Aorta (tissue), 5 donors: ENCODE measurements at places on chromosomes 7 and 10. TPM values are rescaled to one million over a fixed set of nuclear protein-coding genes. Genes with fewer than 3 reads are reported as not detected.
A peak's percentile ranks its signal among the peaks of the same experiment; 100 is the strongest.

Gene FAM237B
- total RNA-seq: not detected

DNA sequence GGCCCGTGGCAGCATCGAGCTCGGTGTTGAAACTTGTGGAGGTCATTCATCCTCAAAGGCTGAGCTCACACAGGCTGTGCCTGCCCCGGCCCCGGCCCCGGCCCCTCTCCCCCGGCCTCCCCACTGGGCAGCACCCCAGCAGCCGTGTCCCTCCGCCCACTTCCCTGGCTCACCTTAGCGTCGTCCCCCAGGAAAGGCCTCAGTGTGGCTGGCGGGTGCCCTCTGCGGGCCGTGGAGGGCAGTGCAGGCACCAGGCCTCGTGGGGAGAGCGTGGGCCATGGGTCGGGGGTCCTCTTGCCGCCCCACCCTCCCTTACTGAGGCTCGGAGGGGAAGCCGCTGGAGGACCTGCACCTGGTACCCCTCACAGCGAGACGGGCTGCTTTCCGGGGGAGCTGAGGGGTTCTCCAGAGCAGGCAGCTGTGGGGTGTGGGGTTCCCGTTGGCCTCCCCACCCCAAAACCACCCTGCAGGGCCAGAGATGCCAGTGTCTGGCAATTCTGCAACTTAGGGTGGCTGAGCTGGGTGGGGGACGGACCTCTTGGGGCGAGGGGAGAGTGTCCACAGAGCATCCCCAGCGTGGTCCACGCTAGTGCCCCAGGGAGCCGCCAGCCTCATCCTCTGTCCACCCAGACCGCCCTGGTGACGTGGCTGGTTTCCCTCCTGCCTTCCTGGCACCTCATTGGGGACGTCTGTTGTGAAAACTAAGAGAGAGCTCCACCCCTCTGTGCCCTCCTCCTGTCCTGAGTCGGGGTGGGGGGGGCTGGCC, 44.2 kb upstream of the DPYSL4 start:
- peak; percentile 53 for DNase-seq

GRCh38 chr7:80385508-80385907, 126.4 kb downstream of the GNAT3 start:
- no peak for DNase-seq

- no peak for DNase-seq
Measured at GRCh38 chr10:6654571-6654970, 74.5 kb upstream of the PRKCQ start.

DNA sequence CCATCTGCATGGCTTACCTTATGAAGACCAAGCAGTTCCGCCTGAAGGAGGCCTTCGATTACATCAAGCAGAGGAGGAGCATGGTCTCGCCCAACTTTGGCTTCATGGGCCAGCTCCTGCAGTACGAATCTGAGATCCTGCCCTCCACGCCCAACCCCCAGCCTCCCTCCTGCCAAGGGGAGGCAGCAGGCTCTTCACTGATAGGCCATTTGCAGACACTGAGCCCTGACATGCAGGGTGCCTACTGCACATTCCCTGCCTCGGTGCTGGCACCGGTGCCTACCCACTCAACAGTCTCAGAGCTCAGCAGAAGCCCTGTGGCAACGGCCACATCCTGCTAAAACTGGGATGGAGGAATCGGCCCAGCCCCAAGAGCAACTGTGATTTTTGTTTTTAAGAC, 12.4 kb downstream of the DUSP5 start:
- peak; percentile 39 for DNase-seq

DNA sequence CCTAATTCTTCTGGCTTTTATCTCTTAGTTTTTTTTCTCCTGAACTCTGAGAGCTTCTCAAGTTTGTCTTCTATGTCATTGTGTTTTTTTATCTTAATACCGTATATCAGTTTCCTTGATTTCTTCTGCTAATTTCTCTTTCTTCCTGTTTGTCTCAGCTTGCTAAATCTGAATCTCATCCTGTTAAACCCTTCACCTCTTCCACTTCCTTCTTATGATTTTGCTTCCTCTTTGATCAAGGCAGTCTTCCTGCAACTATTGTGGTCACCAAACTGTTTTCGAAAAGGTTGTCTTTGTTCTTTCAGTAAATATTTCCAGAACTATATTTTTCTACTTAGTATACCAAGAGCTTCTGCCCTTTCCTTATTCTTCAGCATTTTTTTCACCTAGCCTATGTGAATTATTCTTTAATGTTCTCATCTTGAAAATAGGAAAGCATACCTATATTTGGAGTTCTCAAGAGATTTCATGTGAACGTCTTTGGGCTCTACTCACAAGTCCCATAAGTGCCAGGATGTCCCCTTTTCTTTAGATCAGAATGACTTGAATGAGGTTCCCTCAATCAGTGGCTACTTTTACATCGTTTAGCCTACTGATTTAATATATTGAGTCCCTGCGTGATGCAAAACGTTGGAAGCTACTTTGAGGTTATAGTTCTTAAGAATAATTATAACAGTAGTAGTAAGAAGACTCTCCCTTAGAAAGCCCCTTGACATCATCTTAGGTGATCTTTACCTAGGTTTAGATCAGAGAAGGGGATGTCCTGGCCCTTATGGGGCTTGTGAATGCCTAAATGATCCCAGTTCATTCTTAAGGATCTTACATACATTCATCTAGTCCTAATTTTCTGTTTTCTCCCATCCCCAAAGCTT, 415.4 kb upstream of the AUTS2 start:
- DNase-seq: no peak

DNA sequence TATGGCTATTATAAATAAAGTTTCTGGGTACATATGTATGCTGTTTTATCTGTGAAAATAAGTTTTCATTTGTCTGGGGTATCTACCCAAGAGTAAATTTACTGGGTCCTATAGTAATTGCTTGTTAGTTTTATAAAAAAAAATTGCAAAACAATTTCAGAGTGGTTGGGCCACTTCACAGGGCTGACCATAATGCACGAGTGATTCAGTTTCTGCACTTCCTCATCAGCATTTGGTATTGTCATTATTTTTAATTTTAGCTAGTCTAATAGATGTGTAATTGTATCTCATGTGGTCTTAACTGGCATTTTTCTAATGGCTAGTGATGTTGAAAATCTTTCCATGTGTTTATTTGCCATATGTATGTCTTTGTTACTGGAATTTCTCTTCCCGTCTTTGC, 452.4 kb upstream of the AKR1E2 start:
- no peak for DNase-seq

DNA sequence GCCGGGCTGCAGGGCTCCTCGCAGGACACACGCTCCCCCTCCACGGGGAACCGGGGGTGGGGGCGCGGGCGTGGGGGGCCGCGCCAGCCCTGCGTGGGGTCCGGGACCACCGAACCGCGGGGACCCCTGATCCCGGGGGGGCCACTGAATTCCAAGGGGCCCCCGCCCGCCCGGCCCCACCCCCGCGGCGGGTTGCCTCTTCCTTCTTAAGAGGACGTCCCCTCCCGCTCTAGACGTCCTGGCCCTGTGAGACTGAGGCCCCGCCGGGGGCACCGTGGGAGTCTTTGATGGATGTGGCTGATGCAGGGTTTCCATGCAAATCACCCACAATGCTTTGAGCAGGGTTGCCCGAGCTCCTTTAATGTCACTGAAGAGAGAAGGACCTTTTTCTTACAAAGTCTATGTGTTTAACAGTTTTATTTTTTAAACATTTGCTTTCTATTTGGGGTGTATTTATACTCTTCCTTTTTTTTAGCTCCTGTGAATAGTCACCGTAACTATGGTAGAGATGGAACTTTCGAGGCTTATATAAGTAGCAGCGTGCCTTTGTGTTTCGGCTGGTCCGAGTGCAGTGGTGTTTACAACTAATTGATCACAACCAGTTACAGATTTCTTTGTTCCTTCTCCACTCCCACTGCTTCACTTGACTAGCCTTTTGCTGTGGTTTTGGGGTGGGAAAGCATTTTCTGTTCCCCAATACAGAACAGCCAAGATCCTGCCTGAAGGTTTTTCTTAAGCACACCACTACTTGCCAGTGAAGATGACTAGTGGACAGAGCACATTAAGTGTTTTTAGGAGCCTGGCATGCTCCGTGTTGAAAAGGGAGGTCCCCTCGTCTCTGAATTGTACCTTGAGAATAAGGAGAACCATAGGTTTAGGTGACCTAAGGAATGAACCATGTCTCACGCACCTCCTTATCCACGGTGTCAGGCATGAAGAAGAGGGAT, 44.8 kb downstream of the PDIA4 start:
- DNase-seq: peak; percentile 67

GRCh38 chr7:1931256-1931950, 261.3 kb downstream of the ELFN1 start:
- no peak for DNase-seq

- DNase-seq: no peak
Measured at GRCh38 chr10:119942973-119943372, 50.4 kb downstream of the SEC23IP start.

- no peak for DNase-seq
Measured at GRCh38 chr7:31466036-31466435, 47.9 kb upstream of the ITPRID1 start.

DNA sequence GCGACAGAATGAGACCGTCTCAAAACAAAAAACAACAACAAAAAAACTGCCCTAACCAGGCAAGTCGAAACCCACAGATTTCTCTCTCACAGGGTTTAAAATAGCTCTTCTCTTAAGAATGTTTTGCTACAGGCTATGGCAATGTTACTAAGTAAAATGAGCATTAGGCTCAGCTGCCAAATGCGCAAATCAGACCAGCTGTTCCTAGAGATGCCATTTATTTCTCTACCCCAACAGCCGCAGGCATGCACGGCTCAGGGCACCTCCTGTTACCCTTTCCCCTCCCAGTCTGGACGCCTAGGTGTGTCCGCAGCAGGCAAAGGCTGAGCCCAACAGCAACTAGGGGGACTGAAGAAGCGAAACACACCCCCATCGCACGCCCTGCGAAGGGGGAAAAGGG, 168.3 kb upstream of the MBL2 start:
- DNase-seq: no peak

DNA sequence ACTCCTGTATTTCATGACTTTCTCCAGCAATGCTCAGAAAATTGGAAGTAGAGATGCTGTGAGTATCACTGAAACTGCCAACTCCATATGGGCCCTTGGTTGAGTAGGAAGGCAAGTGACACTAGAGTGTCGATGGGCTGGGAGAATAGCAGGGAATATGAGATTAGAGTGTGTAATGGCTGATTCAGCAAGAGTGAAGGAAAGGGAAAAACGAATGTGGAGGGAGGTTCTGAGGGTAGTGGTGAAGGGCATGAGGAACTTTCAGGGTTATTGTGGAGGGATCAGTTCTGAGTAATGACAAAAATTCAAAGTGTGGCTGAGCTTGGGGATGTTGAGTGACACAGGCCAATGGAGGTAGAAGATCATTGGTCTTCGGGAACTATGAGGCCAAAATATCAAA, 49.0 kb upstream of the PCGF5 start:
- DNase-seq: no peak

DNA sequence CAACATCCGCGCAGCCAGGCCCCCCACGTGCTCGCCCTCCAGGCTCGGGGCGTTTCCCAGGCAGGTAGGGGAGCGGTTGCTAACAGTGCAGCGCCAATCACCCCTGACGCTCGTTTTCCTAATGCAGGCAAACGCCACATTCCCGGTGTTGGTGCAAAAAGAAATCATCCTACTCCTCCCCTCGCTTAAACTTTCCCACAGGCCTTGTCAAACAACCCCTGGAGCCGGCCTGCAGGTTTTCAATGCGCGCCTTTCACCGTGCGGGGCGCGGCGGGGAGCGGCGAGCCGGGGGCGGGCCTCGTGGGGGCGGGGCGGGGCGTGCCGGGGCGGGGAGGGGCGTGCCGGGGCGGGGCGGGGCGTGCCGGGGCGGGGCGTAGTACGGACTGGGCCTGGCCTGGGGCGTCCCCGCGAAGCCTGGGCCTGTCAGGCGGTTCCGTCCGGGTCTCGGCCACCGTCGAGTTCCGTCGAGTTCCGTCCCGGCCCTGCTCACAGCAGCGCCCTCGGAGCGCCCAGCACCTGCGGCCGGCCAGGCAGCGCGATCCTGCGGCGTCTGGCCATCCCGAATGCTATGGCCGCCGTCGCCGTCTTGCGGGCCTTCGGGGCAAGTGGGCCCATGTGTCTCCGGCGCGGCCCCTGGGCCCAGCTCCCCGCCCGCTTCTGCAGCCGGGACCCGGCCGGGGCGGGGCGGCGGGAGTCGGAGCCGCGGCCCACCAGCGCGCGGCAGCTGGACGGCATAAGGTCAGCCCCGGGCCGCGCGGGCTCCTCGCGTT, at the start of gene ECHDC3:
Gene ECHDC3 (plus strand): TSS at position 374 of the 770 bp plus-strand sequence. CDS start 195 bp downstream, at position 569.
- peak; percentile 78 for DNase-seq

- no peak for DNase-seq
Measured at GRCh38 chr7:77580762-77581350, 43.8 kb downstream of the PTPN12 start.

- DNase-seq: no peak
Measured at GRCh38 chr10:13608246-13608853, 21.6 kb downstream of the PRPF18 start.

- DNase-seq: no peak
Measured at GRCh38 chr10:88450201-88450600, 132.9 kb downstream of the RNLS start.
